ENCODE measurements at places on chromosomes 7 and 10.

DNA sequence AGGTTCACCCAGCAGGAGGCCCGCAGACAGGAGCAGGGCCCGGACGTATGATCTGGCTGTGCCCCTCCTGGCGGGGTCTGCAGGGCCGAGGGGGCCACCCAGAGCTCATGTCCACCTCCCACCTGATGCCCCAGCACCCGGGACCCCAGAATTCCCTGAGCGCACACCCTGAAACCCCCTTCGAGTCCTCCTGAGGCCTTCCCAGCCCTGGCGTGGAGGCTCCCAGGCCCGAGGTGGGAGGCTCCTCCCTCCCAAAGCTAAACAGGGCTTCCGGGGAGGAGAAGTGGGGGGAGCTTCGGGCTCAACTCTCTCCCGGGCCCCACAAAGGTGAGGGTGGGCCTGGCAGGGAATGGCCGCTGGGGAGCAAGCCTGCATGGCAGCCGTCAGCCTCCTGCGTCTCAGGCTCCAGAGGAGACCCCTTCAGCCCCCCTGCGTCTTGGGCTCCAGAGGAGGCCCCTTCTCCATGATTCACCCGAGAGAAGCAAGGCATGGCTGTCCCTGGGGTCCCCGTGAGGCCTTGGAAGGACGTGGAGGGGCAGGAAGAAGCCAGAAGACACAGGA is 30.2 kb downstream of the MICALL2 start:
- DNase-seq, result no peak

GRCh38 chr10:126561921-126562680 is 108.4 kb downstream of the C10orf90 start:
- no peak for DNase-seq

GRCh38 chr10:126979311-126979710 is 74.1 kb downstream of the DOCK1 start:
- no peak for DNase-seq

DNA sequence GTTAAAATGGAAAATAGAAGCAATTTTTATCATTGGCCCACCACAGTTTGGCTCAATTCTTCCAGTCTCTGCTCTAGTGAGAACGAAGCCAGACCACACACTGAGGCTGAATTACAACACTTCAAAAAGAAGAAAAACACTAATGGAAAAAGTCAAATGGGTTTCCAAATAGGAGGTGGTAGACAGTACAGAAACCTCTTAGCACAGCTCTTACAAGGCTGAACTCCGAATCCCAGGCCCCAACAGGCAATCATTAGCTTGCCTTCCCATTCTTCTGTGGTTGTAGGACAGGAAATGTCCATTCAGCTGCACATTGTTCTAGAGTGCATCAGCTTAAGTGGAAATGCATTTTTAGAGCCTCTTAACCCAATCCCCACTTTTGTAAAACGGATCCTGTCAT is 115.1 kb upstream of the MEOX2 start:
- no peak for DNase-seq

DNA sequence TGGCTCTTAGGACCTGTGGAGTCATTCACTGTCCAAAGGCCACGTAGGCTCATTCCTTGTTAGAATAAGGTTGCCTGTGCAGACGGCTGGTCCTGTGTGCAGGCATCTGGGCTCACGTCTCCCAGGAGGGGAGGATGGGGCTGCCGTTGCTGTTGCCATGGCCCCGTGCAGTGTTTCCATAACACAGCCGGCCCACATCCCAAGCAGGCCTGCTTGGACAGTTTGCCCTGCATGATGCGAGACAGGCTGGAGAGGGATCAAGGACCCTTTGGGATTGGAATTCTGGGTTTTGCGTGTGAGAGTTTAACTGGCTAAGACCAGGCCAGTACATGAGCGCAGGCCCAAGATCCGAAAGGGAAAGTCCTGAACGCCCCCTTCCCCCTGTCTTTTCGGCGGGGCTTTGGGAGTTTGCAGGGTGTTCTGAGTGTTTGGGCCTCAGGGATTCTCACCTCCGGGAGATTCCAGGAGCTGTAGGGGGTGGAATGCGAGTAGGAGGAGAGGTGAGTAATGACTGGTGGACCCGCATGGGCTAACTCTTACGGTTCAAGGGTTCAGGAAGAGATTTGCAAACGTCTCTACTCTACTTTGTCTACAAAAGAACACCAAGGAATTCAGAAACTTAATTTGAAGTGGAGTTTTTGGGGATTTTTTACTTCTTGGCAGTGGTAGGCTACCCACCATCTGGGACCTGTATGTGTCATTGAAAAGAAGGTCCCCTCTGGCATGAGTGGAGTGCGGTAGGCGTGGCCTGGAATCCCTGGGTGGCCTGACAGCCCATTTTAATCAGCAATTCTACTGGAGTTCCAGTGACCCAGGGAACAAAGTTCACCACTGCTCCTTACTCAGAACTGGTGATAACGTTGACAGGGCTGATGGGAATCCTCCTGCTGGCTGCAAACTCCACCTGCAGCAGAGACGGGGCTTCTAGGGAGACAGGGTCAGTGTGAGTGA is 125.4 kb downstream of the ITIH5 start:
- DNase-seq, result no peak

DNA sequence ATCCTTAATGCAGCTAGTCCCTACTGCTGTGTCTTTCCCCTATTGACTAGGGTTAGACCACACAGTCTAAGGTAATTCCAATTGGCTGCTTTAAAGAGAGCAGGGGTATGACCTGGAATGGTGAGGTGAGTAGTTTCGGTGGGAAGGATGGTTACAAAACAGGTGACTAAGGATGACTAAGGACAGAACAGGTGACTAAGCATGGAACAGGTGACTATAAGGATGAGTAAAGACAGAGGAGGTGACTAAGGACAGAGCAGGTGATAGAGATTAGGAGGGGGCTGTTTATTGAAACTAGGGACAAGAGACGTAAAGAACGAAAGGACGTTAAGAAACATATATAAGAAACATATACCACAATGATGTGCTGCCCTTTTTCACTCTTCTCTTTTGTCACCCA is 145.1 kb upstream of the TMEM106B start:
- DNase-seq, result no peak
